ENCODE measurements at places on chromosomes 12 and 14.

GRCh38 chr14:89205137-89205740 lies 211.8 kb downstream of the FOXN3 start:
- no peak for DNase-seq

DNA sequence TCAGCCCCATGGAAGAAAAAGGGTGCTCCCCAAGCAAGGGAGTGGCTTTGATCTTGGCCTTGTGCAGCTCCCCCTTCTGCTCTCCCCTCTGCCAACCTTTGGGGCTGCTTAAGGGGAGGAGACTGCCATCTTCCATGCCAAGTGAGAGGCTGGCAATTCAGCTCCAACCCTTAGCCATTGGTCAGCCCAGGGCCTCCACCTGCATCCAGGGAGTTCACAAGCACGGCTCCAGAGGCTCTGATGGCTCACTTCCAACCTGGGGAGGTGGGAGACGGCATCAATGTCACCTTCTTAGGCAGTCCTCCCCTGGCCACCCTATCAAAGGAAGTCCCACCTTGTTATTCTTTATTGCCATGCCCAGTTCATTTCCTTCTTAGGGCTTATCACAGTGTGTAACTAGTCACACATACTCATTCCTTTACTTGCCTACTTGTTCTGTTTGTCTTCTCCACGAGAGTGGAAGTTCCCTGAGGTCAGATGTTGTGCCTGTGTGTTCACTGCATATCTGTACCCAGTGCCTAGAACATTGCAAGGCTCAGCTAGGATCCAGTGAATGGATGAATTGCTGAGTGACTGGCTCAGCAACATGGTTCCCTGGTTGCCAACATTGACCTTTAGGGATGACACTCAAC lies 5.0 kb downstream of the HDAC7 start:
- no peak for DNase-seq

- DNase-seq, result no peak
Measured at GRCh38 chr12:56679883-56680575, 8.1 kb downstream of the PTGES3 start.

GRCh38 chr12:57759360-57759980 lies 4.6 kb downstream of the MARCHF9 start:
- DNase-seq, result no peak

DNA sequence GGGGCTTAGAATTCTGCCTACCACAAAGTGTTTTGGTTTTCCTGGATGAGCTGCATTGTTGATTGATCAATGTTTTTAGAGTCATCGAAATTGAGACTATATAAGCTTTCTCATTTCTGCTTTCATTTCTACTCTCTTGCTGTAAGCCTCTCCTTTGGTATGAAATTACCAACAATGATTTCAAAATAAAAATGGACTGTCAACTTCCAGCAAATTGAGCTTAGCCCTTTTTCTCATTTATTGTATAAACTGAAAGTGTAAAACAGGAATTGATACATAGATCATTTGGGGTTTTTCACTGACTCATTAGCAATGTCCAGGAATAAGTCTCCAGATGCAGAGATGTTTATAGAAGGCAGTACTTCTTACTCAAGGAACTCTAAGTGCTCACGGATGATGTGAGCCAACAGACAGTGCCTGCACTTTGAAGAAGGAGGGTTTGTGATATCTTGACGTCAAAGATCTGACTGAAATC lies 20.0 kb upstream of the PCNX1 start:
- no peak for DNase-seq

- DNase-seq, result no peak
Measured at GRCh38 chr14:90088176-90088575, 26.4 kb downstream of the KCNK13 start.

DNA sequence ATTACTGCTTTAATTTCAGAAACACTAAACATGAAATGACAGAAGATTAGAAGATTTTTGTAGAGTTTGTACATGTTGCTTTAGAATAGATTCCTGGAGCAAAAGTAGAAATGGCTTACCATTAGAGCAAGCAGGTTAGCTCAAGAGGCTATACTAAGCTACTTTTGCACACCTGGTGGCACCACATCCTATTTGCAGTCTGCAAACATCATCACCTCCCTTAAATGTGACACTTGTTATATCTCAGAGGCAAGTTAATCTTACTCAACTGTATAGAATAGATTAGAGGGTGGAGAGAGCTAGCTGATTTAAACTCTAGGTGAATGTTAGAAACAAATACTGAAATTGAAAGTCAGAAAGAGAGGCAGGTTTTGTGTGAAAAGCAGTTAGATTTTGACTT lies 30.7 kb upstream of the OR4E1 start:
- DNase-seq, result no peak

GRCh38 chr12:38895446-38895845 lies 9.9 kb downstream of the CPNE8 start:
- DNase-seq, result no peak

DNA sequence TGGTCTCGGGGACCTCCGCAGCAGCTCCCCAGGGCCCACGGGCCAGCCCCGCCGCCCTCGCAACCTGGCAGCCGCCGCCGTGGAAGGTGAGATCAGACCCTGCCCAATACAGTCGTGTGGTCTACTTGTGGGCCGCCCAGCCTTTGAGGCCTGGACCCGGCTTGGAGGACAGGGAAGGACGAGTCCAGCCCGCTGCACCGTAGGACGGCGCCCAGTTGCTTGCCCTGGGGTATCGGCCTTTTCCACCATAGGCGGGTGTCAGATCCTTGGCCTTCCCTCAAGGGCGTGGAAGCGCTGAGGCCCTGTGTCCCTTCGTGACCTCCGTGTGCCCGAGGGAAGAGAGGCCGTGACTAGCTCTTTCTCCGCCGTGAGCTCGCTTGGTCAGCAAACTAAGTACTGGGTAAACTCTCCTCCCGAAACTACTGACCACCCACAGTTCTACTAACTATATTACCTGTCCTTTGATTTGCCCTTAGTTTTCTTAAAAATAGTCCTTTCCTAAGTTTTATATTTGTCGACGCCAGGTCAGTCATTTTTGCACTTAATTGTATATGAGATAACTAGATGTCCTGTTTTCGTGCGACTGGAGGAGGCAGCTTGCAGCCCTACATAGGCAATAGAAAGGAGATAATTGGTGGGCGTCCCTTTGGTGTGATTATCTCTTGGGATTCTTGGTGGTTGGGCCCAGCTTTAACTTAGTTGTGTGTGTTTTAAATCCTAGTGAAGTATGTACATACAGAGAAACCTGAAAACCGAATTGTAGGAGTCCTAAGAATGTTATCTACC lies 757 bp downstream of the SLC25A3 start:
- DNase-seq, result no peak

DNA sequence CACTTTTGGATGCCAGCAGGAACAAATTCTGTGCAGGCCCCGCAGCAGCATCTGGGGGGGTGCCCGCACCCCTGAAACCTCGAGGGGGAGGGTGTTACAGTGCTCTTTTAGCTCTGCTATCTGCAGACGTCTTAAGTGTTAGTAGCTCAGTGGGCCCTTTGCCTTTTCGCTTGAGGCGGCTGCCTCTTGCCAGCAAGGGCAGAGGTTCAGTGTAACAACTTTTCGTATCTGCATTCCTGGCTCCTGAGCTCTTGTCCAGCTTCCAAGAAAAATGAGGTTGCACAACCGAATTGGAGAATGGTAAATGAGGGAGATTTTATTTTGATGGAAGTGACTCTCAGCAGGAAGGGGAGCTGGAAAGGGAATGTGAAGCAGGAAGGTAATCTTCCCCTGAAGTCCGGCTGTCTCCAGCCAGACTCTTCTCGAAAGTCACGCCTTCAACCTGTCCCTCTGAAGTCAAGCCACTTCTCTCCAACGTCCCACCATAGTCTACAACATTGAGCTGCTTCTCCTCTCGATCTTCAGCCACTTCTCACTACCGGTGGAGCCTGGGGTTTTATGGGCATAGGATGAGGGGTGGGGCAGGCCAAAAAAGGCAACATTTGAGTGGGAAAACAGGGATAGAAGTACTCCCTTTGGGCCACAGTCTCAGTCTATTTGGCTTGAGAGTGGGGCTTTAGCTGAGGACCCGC lies 17.8 kb downstream of the TAS2R50 start:
- DNase-seq, result no peak

- DNase-seq, result no peak
Measured at GRCh38 chr12:108312693-108313189, 26.4 kb downstream of the CMKLR1 start.

- DNase-seq, result no peak
Measured at GRCh38 chr14:24890716-24891115, 159.2 kb downstream of the STXBP6 start.

- DNase-seq, result no peak
Measured at GRCh38 chr14:95564060-95564459, 29.2 kb downstream of the GLRX5 start.

DNA sequence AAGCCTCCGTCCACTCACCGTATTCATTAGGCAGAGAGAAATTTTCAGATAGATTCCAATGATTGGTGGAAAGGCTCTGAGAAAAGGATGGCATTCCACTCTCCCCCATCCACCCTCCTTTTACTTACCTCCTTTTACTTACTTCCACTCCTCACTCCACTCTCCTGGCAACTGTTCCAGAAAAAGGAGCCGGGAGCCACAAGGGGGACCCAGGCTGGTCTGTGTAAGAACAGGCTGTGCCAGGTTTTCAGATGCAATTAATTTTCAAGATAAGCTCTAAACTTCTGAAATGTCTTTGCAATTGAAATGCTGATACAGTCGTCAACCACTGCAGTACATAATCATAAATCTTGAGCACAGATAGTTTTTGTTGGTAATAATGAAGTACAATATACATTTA lies 248.8 kb downstream of the ANO6 start:
- DNase-seq, result no peak

DNA sequence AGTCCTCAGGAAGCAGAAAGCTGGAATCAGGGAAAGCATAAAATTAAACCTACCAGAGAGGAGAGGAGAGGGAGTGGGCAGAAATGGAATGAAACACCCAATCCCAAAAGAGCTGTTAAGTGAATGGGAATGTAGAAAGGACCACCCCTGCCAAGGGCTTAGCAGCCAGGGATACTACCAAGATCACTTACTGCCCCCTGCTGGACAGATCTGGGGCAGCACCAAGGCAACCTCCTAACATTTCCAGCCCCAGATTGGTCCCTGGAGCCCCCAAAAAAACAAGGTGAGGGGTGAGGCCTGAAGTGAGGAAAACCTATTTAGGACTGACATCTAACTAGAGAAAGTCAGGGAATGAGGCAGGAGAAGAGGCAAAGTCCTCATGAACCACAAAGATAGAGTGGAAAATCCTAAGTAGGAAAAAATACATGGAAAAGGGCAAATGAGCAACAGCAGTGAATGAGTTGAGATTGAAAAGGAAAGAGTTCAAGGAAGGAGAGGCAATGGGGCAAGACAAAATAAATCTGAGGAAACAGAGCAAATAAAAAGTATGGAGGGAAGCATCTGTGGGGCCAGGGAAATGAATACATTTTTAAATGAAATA lies 11.2 kb upstream of the FKBP11 start:
- peak; percentile 26 for DNase-seq

GRCh38 chr12:109513977-109514376 lies 36.5 kb downstream of the UBE3B start:
- DNase-seq, result no peak

DNA sequence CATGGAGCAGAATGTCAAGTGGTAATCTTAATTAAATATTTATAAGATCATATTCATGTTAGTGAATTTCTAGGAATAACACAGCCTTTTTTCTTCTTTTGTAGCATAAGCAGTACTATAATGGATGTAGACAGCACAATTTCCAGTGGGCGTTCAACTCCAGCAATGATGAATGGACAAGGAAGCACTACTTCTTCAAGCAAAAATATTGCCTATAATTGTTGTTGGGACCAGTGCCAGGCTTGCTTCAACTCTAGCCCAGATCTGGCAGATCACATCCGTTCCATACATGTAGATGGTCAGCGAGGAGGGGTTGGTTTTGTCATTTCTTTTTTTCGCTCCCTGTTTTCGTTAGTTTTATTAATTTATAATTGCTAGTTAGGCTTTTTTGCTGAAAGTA lies 23.1 kb downstream of the AEBP2 start:
- no peak for DNase-seq

DNA sequence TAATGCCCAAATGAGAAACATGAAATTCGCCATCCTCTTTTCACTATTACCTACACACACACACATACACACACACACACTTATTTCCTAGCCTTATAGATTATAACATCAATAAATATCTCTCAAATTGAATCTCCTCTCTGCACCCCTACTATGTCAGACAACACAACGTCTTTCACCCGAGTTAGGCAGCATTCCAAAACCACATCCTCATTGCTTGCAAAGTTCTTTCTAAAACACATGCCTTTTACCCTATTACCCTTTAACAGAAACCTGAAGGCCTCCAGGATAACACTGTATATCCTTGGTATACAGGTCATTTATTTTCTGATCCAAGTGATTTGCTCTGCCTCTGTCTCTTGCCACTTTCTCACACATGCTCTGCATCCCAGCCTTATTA lies 56.3 kb downstream of the KCNH5 start:
- DNase-seq, result no peak

GRCh38 chr14:80959496-80959895 lies 4.1 kb downstream of the TSHR start:
- DNase-seq, result no peak

- peak; percentile 2 for DNase-seq
Measured at GRCh38 chr14:63956326-63956725, 103.5 kb downstream of the SYNE2 start.

DNA sequence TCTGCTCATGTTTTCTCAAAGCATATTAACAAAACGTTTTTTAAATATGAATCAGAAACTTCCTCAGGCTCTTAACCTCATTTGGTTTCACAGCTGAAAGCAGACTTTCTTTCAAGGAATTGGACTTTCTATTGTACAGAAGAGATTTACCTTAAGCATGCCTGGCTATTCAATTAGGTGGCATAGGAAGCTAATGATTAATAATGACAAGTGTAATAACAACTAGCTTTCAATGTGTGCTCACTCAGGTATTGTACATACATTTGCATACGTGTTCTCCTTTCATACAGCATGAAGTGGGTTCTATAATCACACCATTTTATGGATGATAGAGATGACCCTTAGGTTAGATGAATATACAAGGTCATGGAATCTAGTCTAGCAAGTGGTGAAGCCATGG lies 115.7 kb downstream of the ANO6 start:
- no peak for DNase-seq

GRCh38 chr14:77878783-77879182 lies 78.9 kb downstream of the ADCK1 start:
- no peak for DNase-seq

GRCh38 chr14:79856381-79856780 lies 354.9 kb downstream of the DIO2 start:
- DNase-seq, result no peak

DNA sequence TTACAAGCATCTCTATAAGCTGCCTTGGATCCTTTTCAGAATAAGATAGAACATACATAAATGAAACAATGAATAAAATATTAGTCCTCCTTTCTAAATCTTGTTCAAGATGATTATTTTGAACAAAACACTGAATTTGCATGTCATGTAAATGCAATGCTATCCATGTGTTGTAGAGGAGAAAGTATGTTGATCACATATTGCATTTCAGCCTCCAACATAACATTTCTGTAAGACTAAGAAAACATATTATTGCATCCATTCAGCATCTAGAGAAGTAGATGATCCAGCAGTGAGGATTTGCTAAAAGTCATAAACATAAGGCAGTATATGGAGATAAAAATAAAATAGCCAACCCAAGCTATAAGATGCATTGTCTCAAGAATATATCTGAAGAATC lies 172.6 kb downstream of the CPNE8 start:
- DNase-seq, result no peak

Data from amniotic stem cell (primary cell).